ENCODE measurements at places on chromosomes 5 and 9.

GRCh38 chr9:95857124-95857523 is 18.4 kb upstream of the ERCC6L2 start:
- no peak for DNase-seq

DNA sequence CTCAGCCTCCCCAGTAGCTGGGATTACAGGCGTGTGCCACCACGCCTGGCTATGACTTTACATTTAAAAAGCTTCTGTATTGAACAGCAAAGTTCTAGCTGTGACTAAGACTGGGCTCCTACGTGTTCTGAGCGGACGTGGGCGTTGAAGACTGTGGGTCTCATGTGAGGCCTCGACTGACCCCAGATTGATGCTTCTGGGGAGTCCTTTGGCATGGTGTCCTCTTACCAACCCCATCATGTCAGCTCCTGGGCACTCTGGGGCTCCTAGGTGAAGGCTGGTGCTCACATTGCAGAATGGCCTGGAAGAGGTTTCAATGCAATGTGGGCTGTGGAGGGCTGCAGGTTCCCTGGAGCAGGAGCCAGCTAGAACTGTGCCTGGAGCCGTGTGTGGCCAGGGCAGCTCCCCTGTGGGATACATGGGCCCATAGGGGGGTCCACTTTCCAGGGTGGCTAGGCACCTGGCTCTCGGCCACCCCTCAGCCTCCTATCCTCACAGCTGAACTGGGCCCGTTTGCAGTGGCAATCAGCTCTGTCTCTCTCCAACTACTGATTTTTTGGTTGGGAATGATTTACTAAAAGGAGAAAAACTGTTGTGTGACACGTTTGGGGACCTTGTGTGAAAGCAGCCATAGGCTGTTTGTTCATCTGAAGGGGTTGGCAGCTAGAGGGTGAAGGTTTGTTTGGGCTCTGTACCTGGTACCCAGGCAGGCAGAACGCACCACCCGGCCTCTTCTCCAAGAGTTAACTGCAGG is 29.7 kb downstream of the SLC25A25 start:
- peak; percentile 59 for DNase-seq

- DNase-seq, result no peak
These were observed 51.3 kb downstream of the SLC22A5 start for GRCh38 chr5:132420706-132421272.

DNA sequence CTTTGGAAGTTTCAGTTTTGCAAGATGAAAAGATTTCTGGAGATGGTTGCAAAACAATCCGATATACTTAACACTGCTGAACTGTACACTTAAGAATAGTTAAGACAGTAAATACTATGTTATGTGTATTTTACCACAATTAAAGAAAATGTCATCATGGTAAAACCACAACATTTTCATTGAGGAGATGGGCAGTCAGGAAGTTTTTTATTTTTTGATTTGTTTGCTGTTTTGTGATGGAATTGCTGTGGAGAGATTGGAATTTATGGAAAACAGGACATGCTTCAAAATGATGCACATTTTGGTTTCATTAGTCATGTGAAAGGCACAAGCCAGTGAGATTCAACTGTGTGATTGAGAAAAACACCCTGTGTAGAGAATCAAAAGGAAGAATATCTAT is 90.5 kb upstream of the AGXT2 start:
- no peak for DNase-seq

GRCh38 chr9:4510546-4511322 is 20.5 kb downstream of the SLC1A1 start:
- DNase-seq, result no peak

DNA sequence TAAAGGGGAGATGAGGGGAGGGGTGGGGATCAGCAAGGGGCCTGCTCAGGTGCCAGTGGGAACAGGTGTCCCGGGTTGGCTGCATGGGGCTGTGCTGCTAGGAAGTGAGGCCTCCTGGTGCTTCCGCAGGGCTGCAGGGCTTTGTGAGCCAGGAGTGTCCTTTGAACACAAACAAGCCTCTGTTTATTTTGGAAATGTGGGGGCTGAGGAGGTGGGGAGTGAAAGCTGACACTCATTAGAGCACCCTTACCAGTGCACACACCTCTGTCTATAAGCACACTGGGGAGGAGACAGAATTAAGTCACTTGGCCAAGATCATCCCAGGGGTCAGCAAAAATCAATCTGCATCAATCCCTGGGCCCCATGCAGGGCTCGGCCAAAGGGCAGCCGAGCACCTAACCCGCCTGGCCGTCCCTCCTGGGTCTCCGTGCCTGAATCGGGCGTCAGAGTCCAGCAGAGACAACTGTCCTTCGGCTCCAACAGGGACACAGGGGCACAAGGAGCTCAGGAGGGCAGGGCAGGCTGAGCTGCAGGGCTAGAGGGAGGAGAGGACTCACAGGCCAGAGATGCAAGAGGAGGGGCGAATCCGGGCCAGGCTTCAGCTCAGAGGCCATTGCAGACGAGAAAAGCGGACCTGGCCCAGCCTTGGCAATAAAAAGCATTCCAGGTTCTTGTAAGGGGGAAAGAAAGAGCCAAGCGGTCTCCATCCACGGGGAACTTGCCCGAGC is 99.8 kb downstream of the VAV2 start:
- no peak for DNase-seq

- DNase-seq, result peak; percentile 81
These were observed 14.5 kb upstream of the TGFBI start for GRCh38 chr5:136014049-136015002.

- DNase-seq, result no peak
These were observed 44.7 kb upstream of the PRLR start for GRCh38 chr5:35274839-35275509.

- no peak for DNase-seq
These were observed 21.3 kb downstream of the CYSTM1 start for GRCh38 chr5:140196115-140196814.

DNA sequence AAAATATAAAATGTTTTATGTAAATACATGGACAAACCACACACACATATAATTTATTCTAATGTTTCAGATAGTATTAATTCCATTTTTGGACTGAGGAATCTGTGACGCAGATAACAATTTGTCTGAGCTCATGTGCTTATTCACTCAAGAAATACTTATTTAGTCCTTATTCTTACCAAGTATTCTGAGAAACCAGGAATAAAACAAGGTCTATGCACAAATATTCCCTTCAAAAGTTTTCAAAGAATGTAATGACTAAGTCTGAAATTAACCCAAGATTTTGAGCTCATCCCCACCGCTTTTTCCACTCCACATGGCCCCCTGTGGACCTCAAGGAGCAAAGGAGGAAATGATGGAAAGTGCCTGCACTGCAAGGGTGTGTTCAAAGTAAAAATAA is 1022.3 kb downstream of the EFNA5 start:
- no peak for DNase-seq
